ENCODE measurements at places on chromosomes 5 and 9.
A peak's percentile ranks its signal among the peaks of the same experiment; 100 is the strongest.

DNA sequence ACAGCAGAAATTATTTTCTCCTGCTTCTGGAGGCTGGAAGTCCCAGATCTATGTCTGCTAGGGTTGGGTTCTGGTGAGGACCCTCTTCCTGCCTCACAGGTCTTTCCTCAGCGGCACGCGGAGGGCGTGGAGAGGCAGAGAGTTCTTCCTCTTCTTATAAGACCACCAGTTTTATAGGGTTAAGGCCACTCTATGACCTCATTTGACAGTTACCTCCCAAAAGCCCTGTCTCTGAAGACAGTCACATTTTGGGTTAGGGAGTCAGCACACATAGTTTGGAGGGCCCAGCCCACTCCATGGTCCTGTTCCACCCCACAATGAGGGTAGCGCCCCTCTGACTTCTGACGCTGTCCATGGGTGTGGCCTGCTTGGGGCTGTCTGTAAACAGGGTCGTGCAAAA lies 46.7 kb downstream of the TRIP13 start:
- DNase-seq, result no peak

DNA sequence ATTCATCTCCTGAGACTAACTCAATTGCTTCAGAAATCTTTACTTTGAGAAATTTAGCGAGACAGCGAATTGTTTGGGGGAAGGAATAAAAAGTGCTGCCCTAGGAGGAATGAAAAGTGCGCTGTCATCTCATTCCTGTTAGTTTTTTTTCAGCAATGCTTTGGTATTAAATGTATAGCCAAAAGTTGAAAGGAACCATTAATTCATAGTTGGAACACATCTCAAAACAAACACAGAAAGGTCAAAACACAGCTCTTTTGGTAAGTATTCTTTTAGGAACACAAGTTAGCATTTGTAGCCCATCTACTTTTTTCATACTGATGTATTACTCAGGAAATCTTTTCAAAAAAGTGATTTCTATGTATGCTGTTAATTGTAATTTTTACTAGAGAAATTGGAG lies 109.1 kb downstream of the NNT start:
- DNase-seq, result no peak

GRCh38 chr5:179315356-179315890 lies 29.8 kb downstream of the ADAMTS2 start:
- no peak for DNase-seq

DNA sequence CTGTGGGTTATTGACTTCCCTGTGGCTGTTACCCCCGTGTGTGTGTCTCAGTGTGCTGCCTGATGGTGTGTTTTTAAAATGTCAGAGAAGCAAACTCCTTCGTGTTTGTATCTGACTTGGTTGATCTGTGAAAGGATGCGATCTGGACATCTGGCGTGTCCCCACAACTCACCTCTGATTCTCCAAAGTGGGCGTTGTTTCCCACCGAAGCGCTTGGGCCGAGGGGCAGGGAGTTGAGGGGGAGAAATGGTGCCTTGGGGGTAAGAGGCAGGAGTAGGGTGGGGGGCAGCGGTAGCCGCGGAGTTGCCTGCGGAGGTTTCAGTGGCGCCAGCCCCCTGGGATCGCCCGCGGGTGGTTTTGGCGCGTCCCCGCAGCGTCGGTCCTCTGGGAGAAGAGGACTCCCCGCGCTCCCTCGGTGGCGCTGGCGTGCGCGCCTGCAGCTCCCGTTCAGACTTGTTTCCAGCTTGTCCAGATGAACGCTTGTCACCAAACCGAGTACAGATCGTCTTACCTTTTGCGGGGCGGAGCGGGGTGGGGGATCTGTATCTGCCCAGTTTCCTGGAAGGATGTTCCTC lies 1.1 kb downstream of the MAST4 start:
- DNase-seq, result peak; percentile 75

DNA sequence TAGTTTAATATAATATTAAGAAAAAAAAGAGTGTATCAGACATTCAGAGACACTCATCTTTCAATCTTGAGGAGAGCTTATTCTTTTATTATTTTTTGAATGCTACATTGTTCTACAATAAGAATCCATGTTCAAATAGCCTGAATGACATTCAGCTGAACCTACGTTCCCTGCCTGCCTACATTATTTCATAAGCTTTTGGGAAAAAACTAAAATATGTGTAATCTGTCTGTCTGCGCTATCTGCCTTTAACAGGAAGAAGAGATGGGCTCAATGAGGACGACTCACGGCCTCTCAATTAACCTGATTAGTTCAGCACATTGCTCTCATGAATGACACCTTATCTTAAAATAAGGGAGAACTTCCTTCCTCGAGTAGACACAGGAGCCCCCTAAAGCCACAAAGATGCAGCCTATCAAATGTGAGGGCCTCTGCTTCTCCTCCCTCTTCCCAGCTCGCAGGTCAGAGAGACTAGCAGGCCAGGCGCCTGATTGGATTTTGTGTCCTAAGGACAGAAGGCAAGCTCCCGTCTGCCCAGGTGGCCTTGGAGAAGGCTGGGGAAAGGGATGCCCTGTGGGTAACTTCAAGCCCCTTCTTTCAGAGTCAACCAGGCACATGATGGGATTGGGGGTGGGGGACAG lies 37.8 kb downstream of the EBF1 start:
- DNase-seq, result no peak

DNA sequence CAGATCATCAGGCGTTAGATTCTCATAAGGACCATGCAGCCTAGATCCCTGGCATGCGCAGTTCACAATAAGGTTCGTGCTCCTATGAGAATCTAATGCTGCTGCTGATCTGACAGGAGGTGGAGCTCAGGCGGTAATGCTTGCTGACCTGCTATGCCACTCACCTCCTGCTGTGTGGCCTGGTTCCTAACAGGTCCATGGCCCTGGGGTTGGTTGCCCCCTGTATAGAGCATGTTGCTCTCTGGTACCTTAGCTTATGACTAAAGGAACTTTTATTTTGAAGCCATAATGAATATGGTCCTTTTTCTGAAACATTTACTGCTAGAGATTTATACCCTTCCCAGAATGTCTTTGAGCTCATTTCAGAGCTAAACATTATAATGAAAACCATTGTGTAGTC lies 3.1 kb downstream of the MAN2A1 start:
- no peak for DNase-seq

DNA sequence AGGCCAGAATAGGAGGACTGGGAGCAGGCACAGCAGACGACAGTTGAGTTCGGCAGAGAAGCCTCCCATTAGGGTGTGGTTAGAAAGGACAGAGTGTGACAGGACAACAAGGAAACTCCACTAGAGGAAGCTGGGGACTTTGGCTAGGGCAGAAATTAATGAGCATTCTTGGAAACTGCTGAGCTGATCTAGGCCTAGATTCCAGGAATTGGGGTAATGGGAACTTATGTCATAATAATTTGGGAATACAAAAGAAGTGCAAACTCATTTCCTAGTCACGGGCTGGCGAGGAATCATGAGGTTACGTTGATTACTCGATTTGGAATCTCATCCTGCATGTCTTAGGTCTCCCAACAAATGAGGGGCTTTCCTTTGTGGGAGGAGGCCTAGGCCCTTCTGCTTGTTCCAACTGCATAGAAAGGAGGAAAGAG lies 144.6 kb upstream of the RPS23 start:
- peak; percentile 34 for DNase-seq

Data from hematopoietic multipotent progenitor cell treated with erythropoietin and hydrocortisone succinate and interleukin-3 and kit ligand, for 4 days (in vitro differentiated cells).